ENCODE measurements at places on chromosomes 6 and 20. TPM values are rescaled to one million over a fixed set of nuclear protein-coding genes. Genes with fewer than 3 reads are reported as not detected.

DNA sequence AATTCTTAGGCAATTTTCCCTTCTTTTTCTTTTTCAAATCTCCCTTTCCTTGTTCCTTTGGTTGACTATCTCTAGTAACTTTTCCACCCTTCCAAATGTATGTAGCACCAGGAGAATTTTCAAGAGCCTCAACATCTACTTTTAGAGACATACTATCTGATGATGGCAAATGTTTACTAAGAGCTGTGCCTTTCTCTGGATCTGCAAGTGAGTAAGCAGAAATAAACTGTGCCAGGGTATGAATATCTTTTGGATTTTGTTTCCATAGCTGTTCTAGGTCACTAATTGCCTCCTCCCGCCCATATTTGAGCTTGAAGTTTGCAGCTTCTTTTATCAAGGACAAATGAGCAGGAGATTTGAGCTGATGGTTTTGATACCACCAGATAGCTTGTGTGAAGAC is 69.5 kb downstream of the GTF2H5 start:
- DNase-seq = no peak

DNA sequence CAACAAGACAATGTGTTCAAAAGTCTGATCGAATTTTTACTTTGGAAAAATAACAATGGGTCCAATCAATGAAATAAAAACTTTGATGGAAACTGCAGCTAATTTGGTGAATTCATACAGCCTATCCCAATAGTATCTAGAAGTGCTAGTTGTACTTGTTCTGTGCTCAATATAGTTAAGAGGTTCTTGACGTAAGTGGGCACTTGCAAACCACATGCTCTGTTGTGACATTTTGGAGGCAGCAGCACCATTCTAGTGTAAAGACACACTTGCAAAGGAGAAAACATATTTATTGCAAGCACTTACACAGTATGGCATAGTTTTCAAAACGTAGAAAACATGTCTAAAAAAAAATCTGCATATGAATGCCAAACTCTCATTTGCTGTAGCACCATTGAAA is 6.7 kb upstream of the KLHL31 start:
- no peak for DNase-seq

The FIG4 gene
- total RNA-seq = 12.0 TPM

GRCh38 chr20:33944914-33945313 is 48.8 kb upstream of the RALY start:
- no peak for DNase-seq

The ZBTB9 gene
- total RNA-seq = 7.5 TPM

DNA sequence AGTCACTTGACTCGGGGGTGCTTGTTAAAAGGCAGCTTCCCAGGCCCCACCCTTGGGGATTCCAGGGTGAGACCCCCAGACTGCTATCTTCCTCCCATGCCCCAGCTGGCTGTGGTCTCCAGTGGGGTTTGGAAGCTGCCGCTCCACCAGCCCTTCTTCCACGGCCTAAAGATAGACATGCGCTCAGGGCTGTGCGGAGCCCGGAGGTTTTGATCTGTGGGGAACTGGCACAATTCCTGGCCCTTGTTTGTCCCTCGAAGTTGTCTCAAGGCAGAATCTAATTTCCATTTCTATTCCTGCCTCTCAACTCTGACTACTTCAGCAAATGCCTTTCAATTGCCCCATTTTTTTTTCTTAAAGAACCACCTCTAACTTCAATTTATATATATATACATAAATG is 120.7 kb upstream of the SRSF6 start:
- no peak for DNase-seq

The PRSS16 gene
- 4.3 TPM for total RNA-seq

The SALL4 gene
- 0.86 TPM for total RNA-seq

The SGK2 gene
- 0.06 TPM for total RNA-seq

DNA sequence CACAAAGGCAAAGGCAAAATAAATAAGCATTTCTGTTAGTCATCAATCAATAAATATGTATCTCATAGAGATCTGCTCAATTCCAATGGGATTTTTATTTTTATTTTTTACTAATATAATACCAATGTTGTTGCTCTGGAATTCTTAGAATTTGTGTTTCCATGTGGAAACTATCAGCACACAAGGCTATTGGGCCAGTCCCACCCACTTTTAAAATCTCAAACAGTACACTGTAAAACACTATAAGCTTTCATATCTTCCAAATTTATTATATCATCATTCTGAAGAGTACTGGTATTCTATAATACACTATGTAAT is 563.8 kb upstream of the MARCKS start:
- DNase-seq = no peak

Data from Daoy (cell line).